ENCODE measurements at places on chromosomes 4 and X.

DNA sequence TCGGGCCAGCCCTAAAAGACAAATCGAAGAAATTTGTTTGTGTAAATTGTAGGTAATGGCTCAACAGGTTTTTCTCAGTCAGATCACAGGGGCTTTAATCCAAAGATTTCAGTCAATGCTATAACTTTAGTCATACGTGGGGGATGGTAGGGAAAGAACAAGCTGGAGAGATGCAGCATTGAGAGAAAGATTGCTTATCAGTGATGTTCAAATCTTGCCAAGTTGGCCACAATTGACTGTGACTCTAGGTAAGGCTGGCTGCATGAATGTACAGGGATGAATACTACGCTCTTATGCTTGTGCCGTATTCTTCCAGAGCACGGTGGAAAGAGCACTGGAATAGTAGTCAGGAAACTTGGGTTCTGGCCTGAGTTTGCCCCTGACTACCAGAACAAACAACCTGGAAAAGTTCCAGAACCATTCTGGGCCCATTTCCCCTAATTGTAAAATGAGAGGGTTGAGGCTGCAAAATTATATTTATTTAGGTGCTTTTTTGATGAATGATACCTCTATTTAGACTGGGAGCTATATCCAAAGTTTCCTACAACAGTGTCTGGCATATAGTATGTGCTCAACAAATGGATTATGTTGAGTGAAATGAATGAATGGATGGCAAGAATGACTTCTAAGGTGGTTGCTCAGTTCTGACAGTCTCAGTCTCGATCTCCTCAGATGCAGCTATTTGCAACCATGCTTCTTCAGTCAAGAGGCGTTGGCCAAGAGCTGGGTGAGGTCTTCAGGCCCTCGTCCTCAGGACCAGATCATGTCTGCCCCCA is 44.4 kb downstream of the TSC22D3 start:
- DNase-seq: no peak

- DNase-seq: no peak
Measured at GRCh38 chr4:2867758-2868491, 24.3 kb downstream of the ADD1 start.

DNA sequence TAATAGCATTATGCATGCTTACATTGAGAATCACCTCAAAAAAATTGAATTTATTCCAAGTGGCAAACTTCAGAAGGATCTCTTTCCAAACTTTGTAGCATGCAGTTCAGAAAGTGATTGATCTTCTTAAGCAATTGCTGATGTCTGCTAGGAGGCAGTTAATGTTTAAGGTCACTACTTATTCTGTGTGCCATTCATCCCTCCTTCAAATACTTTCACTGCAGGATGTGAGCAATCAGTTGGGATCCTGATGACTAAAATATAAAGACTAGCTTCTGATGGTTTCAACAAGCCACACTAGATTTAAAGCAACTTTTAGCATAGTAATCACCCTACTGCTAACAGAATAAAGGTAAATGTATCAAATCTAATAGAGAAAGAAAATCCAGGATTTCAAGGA is 414.1 kb downstream of the ADGRL3 start:
- DNase-seq: no peak

DNA sequence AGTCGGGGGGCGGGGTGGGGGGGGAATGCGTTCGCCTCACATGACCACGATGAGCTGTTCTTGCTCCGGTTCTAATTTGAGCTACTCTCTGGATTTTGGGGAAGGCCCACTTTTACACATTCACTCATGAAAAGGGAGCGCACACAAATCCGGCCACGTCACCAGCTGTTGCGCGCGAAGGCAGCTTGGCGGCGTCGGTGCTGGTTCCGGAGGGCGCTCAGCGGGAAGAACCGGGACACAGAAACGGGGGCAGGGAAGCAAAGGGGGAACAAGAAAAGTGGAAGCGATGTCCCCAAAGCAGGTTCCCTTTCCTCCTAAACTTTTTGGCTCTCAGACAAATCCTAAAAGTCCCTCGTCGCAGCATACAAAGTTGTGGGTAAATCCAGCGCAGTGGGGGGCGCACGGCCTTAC is 605 bp downstream of the ANXA5 start:
- no peak for DNase-seq

DNA sequence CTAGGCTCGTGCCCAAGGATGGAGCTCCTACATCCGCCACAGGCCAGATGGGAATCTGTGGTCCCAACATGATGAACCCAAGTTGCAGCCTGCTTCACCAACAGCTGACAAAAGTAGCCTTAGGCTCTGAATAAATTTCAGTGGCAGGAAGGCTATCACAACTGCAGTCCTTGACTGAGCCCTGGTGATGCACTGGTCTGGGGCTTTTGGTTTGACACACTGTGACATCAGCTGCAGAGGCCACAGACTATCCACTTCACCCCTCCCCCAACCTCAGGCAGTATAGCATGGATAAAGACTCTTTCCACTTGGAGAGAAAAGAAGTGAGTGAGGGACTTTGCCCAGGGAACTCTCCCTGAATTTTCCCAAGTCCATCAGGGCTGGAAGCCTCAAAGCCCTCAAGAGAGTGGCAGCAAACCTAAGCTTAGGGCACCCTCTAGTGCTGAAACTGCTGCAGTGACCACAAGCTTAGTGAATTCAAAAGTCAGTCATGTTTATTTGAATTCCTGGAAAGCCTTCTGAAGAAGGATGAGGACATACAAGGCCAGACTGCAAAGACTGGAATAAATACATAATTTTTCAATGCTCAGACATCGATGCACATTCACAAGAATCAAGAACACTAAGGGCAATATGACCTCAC is 135.0 kb upstream of the TENT5D start:
- DNase-seq: peak; percentile 39

DNA sequence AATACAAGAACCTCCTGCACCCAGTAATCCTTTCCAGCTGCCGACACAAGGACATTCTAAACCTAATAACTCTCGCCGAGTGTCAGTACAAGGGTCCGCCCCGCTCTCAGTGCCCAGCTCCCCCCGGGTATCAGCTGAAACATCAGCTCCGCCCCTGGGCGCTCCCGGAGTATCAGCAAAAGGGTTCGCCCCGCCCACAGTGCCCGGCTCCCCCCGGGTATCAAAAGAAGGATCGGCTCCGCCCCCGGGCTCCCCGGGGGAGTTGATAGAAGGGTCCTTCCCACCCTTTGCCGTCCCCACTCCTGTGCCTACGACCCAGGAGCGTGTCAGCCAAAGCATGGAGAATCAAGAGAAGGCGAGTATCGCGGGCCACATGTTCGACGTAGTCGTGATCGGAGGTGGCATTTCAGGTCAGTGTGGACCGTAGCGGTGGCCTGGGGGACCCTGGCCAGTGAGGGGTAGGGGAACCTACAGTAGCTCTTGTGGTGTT is at the start of gene MAOA:
TSS of gene MAOA (plus strand) at position 295 of the 490 bp plus-strand sequence. CDS start at position 338, 43 bp downstream.
- peak; percentile 46 for DNase-seq

DNA sequence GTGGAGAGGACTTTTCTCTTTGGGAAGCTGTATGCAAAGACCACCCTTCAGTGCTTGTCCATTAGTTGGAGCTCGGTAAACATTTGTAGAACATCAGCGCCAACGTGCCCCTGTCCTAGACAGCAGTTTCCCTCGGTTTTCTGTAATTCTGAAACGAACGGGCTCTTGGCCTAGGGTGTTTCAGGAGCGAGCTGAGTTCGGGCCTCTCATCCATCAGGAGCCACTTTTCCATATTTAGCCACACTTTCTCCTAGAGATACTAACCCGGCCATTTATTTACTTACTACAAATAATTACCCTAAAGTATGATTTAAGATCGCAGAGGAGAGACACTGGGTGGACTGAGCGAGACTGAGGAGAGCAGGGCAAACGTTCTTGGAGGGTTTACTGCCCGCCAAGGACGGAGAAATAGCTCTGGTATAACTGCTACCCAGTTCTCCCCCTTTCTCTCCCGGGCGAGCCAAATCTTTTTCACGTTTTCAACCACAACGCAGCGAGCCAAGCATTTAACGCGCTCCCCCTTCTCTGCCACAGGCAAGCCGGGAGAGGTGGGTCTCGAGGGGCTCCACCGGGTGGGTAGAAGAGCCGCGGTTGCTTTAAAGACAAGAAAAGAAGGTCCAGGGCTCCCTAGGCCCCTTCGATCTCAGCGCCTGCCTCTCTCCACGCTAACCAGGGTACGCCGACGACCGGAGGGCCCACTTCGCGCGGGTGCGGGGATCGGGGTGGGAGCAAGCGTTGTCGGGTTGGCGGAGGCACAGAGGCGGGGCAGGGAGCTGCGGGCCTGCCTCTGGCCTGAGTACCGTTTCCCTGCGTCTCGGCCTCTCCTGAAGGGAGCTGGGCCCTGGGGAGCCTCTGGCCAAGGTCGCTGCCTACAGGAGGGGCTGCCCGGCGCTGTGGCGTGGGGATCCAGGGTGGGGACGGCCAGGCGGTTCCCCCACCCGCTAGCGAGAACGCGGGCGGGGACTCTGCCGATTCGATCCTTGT is 10.8 kb upstream of the PITX2 start:
- DNase-seq: peak; percentile 27

GRCh38 chr4:79182209-79182608 is 143.7 kb downstream of the NAA11 start:
- DNase-seq: no peak

GRCh38 chr4:181855307-181855706 is 387.9 kb upstream of the TENM3 start:
- DNase-seq: no peak

DNA sequence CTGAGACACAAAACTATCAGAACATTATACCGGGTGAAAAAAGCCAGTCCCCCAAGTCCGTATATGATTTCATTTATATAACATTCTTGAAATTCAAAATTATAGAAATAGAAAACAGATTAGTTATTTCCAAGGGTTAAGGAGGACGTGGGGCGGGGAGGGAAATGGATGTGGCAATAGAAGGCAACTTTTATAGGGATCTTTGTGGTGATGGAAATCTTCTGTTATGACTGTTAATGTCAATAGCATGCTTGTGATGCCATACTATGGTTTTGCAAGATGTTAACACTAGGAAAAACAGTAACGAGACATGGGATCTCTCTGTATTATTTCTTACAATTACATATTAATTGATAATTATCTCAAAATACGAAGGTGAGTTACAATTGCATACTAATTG is 96.4 kb downstream of the LNX1 start:
- DNase-seq: no peak

DNA sequence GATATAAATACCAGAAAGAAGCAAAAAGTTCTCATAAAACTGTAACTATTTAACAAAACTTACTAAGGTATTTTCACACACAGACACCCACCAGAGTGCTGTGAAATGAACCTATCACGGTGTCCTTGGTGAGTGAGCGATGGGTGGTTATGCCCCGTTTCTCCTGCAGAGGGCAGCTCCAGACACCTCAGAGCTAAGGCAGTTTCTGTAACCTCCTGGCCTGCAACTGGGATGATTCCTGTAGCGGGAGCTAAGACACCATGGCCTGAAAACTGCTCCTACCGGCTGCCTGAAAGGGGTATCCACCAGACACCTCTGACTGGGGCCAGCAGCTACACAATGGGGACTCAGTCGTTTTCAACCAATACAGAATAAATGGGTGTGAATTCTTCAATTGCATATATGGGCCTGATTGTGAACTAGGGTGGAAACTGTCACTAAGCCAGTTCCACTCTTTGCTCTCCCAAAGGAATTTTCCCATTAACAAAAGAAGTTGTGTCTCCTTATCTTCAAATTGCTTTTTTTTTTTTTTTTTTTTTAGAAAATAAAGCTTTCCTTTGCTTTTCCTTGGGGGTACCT is 2375.8 kb upstream of the TENM3 start:
- peak; percentile 89 for DNase-seq

DNA sequence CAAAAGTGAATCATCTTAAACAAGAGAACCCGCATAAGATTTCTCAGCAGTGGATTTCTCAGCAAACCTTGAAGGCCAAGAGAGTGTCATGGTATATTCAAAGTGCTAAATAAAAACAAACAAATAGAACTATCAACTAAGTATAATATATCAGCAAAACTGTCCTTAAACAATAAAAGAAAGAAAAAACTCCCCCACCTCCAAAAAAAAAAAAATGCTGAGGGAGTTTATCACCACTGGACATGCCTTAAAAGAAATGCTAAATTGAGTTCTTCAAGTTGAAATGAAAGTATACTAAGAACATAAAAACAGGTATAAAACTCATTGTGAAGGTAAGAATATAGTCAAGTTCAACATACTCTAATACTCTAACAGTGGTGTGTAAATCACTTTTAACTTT is 53.9 kb upstream of the EPGN start:
- no peak for DNase-seq

GRCh38 chr4:10753856-10754402 is 69.4 kb upstream of the CLNK start:
- DNase-seq: no peak

DNA sequence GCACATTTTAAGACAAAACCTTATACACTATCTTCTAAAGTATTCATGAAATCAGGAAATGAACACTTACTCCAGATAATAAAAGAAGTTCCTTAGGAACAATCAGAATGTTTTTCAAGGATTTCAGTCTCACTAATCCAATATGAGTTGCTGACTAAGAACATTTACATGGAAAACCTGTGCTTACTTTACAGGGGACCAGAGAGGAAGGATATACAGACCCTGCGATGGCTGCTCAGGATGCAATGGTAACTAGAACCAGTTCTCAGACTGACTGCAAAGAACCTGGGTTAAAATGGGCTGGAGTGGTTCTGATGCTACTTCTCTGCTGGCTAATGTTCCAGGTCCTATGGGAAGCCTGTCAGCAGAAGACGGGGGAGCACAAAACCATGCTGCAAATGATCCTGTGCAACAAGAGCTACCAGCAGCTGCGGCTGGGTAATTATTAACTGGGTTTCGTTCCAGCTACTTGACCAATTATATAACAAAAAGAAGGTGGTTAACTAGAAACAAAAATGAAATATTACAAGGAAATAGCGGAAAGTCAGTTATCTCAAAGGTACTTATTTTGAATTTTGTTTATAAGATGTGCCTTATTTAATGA is 85.3 kb downstream of the ANXA10 start:
- no peak for DNase-seq

DNA sequence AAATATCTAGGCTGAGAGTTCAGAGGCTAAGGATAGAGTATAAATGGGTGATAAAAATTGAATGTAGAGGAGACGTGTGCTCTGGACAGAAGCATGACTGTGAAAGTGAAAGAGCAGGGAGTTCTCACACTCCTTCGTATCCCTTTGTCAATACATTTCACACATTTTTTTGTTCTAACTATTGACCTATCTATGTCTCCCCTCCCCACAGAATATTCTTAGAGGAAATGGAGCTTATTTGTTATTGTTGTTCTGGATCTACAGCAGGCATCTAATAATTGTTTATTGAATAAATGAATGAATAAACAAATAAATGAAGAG is 57.6 kb downstream of the ENPEP start:
- DNase-seq: no peak

- DNase-seq: no peak
Measured at GRCh38 chr4:48899950-48900349, 6.6 kb downstream of the OCIAD2 start.

- DNase-seq: no peak
Measured at GRCh38 chrX:45063319-45064095, 137.2 kb downstream of the DIPK2B start.

Data from WTC11 (cell line).